ENCODE measurements at places on chromosomes 2 and 18.
A peak's percentile ranks its signal among the peaks of the same experiment; 100 is the strongest.

DNA sequence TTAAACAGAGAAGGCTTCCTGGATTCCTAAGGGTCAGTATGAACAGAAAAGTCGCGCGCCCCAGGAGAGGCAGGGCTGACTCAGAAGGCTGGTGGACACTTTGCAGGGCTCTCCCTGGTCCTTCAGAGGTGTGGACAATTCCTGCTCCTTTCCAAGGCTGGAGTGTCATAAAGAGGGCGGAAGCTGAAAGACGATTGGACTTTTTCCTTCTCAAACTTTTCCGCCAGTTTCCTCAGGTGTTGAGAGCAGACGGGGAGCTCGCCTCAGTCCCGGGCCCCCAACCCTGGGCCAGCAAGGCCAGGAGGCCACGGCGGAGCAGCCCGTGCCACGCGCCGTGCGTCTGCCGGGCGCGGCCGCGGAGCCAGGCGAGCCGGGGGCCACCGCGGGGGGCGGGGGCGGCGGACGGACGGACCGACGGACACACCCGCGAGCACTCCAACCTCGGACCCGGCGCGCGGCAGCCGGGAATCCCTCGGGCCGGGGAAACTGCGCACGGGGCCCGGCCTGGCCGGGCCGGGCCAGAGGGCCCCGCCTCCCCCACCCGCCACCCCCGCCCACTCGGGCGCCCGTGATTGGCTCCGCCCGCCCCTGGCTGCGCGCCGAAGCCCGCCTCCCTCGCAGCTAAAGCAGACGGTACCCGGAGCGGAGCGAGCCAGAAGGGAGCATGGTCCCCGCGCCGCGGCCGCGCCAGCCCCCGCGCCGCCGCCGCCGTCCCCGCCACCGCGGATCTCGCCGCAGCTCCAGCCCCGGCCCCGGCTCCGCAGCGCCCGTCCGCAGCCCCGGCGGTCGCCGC lies at the start of gene KLHL29:
KLHL29 (plus strand) TSS at position 629 of the 793 bp plus-strand sequence. CDS start 177,018 bp downstream, outside the sequence.
- peak; percentile 95 for DNase-seq

- no peak for DNase-seq
Observed at GRCh38 chr2:238916176-238916874, 68.4 kb downstream of the TWIST2 start.

DNA sequence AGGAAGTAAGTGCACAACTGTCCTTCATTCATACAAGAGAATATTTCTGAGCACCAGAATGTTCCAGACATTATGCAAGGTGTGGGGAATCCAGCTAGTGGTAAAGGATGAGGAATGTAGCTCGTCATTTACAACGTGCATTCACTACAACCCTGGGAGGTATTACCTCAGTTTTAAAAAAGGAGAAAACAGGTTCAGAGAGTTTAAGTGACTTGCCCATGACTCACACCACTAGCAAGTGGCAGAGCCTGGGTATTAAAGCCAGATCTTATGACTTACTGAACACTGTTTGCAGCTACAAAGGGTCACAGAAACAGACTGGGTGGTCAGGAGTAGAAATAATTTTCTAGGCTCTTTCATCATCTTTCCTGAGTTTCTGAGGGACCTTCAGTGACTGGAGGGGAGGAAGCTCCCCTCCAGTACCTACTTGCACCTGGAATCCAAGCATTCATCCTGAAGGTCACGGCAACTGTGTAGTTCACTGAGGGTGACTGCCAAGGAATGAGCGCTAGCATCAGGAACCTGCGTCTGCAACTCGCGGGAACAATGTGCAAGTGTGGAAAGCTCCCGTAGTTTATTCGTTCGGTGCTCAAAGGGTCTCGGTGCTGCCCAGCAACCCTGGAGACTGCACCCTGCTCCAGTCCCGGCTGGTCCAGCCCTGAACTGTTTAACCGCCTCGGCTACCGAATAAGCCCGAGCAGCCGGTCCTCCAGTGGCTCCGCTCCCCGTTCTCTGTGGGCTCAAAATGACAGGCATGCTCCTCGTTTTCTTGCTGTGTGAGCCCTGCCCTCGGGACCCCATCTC lies 647 bp downstream of the CCDC121 start:
- peak; percentile 11 for DNase-seq

- DNase-seq, result no peak
Observed at GRCh38 chr2:220212296-220213080, 585.1 kb downstream of the SLC4A3 start.

- no peak for DNase-seq
Observed at GRCh38 chr2:108304975-108305374, 16.3 kb downstream of the SULT1C2 start.

- DNase-seq, result no peak
Observed at GRCh38 chr18:57816208-57816954, 13.3 kb upstream of the ATP8B1 start.

DNA sequence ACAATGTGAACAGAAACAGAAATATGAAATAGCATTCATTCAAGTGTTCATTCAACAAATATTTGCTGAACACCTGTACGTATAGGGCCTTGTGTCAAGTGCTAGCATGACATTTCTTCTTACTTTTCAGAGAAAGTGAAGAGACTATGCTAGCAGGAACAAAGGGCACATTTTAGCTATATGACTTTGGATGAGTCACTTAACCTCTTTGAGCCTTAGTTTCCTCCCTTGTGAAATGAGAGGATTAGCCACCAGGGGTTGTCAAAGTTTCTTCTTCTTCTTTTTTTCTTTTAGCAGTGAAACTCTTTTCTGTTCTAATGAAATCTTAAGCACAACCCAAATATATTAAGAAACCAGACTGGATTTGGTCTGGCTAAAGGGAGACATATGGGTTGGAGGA lies 53.1 kb downstream of the FIGN start:
- no peak for DNase-seq

DNA sequence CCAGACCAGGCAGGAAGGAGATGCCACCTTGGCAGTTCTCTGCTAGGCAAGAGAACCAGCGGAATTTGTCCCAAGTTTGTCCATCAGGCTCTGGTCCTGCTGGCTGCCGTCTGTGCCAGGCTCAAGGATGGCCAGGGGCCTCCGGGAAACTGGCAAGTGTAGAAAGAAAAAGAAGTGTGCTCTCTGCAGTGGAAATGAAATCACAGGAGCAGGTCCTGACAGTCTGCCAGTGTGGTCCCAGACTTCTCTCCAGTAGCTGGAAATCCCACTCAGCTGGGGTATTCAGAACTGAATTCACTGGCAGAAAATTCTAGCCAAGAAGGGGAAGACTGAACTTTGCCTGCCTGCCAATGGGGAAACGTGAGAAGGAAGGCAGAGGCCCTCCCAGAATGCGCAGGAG lies 91.0 kb downstream of the STPG4 start:
- DNase-seq, result no peak

DNA sequence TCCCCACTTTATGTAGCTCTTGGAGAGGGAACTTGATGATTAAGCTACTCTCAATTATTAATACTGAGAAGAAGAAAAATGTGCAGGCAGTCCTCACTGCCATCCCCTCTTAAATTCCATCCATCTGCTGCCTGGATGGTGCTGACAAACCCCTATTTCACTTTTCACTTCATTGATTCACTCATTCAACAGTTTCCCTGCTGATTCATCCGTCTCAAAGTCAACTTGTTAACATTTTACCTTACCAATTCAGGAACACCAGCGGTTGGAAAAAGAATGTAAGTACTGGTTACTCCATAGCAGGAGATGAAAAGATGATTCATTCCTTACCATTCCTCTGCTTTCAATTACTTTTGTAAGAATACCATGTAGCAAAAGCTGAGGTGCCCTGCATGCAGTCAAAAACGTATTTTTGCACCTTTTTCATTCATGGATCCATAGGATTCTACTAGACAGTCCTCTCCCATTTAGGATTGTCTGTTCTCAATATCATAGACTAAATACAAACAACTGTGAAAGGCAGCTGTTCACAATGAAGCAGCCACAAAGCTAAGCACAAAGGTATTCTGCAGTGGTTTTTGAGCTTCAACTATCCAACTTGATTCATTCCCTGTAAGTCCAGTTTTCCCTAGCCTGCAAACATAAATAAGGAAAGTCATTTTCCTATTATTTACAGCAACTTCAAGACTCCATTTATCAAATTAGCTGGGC lies 262.0 kb downstream of the MREG start:
- DNase-seq, result no peak

- DNase-seq, result no peak
Observed at GRCh38 chr2:231634412-231634811, 41.7 kb downstream of the TEX44 start.

DNA sequence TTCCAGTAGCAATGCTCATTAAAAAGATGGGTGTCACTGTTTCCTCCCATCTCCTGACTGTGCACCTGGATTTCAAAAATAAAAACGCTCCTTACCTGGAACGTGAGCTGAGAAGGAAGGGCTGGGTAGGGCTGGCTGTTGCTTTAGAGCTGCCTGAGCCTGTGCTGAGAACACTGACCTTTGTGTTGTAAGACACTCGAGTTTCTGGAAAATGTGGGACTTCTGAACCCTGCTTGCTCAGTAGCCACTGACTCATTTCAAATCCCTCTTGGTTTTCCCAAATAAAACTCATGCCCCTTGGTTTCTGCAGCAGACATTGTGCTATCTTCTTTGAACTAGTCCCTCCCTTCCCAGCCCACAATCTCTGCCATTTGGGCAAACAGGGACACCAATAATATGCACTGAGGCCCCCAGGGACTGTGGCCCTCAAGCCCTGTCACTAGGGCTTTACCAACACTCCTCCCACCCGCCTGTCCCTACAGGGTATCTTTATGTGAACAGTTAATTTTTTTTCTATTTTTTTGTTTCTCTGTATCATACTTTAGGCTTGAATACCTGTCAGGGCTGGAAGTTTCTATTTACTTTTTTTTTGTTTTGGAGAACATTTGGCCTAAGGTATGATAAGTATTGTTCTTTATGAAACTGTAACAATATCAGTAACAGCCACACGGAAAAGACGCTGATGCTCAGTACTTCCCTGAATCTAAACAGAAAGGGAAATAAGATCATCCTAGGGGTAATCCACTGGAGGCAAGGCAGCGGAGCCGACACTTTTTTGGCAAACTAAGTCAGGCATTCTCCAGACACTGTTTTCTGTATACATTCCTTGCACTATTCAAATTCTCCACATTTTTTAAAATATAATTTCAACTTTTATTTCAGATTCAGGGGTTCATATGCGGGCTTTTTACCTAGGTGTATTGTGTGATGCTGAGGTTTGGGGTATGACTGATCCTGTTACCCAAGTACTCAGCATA lies 280.2 kb downstream of the STK39 start:
- DNase-seq, result no peak

GRCh38 chr2:88735133-88735532 lies 43.7 kb downstream of the RPIA start:
- DNase-seq, result no peak

DNA sequence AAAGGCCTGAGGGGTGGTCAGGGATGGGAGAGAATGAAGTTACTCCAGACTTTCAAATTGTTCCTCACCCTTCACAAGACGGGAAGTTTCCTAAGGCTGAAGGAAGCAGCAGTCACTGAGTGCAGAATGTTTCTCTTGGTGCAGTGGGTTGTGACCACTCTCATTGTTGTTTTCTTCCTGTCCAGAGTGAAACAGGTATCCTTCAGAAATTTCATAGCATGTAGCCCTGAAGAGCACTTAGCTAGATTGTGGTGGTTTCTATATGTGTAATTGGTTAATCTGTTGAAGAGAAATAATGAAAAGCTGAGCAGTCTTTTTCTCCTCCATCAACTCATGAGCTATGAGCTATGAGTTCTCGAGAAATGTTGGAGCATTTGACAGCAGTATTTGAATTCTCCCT lies 96.8 kb downstream of the GPD2 start:
- no peak for DNase-seq

DNA sequence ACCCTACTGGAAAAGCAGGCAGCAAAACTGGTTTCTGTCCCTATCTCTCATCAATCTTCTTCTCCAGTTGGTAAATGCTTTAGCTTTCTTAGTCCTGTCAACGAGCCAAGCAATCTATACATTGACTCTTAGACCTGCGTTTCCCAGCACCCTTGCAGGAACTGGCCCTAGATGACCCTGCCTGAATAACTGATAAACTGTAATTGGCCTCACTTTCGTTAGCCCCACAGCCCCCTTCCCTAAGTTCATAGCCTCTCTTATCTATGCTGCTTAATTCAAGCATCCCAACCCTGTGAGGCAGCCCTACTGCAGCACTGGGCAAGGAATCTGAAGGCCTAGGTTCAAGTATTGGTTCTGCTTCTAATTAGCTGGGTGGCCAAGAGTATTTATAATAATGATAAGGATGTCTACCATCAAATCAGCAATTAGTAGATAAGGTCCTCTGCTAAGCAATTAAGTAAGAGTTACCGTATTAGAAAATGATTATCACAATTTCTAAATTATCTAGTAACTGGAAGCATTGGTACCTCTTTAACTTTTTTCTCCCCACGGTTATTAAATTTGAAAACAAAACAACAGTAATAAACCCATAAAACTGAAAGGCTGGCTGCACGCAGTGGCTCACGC lies 86.4 kb upstream of the RMDN2 start:
- no peak for DNase-seq

DNA sequence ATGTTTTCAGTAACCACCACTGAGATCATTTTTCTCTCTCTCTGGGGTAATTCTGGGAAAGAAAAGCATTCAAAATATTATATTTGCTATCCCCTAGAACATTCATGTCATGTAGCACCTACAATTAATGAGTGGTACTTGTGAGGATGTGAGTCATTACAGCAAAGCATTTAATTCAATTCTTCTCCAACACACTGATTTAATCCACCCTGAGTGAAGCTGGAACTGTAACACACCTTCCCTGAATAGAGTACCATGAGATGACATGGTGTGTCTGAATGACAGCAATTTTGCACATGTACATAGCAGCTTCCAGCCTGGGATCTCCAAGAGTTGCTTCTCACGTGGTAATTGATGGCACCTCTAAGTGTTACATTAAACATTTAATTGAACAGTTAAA lies 207.1 kb upstream of the SLC14A2 start:
- no peak for DNase-seq

DNA sequence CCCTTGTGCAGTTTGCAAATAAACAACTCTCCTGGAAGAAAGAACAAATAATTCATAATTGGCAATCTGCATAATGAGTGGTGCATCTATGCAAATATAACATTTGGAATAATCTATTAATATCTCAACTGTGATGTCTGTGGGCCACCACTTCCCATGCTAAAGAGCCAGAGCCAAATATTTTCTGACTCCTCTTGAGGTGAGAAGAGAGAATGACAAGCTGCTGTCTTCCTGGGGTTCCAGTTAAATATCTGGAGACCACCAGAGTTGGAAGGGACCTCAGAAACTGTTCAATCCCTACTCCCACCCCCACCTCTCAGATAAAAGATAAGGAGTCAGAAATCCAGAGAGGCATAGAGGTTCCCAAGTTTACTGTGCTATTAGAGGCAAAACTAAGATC lies 241.0 kb upstream of the SLC14A2 start:
- no peak for DNase-seq

GRCh38 chr2:175166216-175166824 lies 1.7 kb downstream of the ATF2 start:
- no peak for DNase-seq

DNA sequence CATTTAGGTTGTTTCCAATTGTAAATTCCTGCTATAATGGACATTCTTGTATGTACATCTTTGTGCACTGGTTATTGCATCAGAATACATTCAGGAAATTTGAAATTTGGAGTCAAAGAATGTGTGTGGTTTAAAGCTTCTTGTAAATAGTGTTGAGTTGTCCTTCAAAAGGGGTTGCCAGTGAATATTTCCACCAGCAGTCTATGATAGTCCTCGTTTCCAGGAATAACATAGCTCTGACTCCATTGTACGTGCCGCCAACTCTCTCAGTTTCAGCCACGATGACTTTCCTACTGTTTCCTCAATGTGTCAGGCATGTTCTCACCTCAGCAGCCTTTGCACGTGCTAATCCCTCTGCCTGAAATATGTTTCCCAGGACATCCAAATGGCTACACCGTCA lies 10.9 kb upstream of the HS6ST1 start:
- DNase-seq, result no peak
